Stomach (tissue), 19 donors: ENCODE measurements at places on chromosomes 7 and 10. TPM values are rescaled to one million over a fixed set of nuclear protein-coding genes. Genes with fewer than 3 reads are reported as not detected.

DNA sequence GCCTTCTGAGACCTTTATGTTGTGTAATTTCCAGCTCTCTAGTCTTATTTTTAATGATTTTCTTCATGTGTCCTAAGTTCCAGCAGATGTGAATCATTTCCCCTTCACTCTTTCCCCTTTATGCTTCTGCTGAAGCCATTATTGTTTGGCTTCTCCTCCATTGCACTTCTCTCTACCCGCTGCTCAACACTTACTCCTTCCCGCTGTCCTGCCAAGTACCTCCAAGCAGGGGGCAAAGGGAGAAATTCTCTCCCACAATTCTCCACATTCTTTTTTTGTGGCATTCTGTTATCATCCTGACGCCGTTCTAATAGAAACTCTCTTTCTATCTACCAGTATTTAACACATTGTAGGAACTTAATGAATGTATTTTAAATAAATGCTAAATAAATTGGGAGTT is 388.9 kb upstream of the TPK1 start:
- no peak overlapping the region for H3K4me3 ChIP-seq
- no peak for DNase-seq
- H3K27ac ChIP-seq, result no peak overlapping the region
- H3K27me3 ChIP-seq, result no peaks in the 10 kb centered on the region
- no peaks in the 10 kb centered on the region for H3K4me1 ChIP-seq

DNA sequence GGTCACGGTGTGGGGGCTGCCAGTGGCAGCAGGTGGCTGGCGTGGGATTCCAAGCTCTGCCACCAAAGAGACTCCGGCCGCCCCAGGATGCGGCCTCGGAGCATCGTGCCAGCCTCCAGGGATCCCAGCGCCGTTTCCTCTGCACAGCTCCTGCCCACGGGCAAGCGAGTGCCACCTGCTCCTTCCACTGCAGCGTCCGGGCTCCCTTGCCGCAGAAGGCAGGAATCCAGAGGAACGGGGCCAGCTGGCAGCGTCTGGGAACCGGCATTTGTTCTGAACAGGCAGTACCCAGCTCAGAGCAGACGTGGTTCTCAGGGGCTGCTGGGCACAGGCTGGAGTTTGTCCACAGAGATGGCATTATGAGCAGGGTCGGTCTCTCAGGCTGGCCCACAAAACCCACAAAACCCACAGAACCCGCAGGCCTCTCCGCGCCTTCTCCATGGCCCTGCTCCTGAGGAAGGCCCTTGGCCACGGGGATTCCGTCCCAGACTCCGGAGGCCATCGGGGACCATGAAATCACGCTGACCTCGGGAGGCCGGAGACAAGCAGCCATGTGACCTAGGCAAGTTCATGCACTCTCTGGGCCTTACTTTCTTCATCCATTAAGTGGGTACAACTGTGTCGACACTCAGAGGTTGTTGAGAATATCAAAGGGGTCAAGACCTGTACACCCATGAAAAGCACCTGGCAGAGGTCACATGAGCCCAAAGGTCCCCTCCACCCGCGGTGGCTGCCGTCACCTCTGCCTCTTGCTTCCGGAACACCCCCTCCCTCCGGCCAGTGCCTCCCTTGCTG is 72.1 kb upstream of the TNRC18 start:
- peak overlapping the region; percentile 16 for H3K4me3 ChIP-seq
- peak; percentile 53 for DNase-seq
- H3K27ac ChIP-seq, result peak overlapping the region; percentile 49
- no peaks in the 10 kb centered on the region for H3K27me3 ChIP-seq
- H3K36me3 ChIP-seq, result peaks cover 29% of the 10 kb centered on the region
- peaks cover 29% of the 10 kb centered on the region for H3K4me1 ChIP-seq

Gene NAT16
- total RNA-seq, result not detected

GRCh38 chr7:34135924-34136323 is 230.6 kb downstream of the BMPER start:
- no peaks in the 10 kb centered on the region for H3K27me3 ChIP-seq
- no peak overlapping the region for H3K27ac ChIP-seq
- no peak overlapping the region for H3K4me3 ChIP-seq
- no peaks in the 10 kb centered on the region for H3K36me3 ChIP-seq
- DNase-seq, result no peak
- no peaks in the 10 kb centered on the region for H3K4me1 ChIP-seq

DNA sequence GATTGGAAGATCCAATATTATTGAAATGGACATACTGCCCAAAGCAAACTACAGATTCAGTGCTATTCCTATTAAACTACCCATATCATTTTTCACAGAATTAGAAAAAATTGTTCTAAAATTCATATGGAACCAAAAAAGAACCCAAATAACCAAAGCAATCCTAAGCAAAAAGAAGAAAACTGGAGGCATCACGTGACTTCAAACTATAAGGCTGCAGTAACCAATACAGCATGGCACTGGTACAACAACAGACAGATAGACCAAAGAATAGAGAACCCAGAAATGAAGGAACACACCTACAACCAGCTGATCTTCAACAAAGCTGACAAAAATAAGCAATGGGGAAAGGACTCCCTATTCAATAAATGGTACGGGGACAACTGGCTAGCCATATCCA is 765.4 kb downstream of the SORCS3 start:
- no peaks in the 10 kb centered on the region for H3K27me3 ChIP-seq
- H3K4me3 ChIP-seq, result no peak overlapping the region
- H3K27ac ChIP-seq, result no peak overlapping the region

- H3K4me1 ChIP-seq, result no peaks in the 10 kb centered on the region
- peak; percentile 68 for DNase-seq
- no peaks in the 10 kb centered on the region for H3K27me3 ChIP-seq
- no peak overlapping the region for H3K4me3 ChIP-seq
- H3K27ac ChIP-seq, result no peak overlapping the region
These were observed 193.1 kb upstream of the SEMA3C start for GRCh38 chr7:81111781-81112540.

- H3K4me1 ChIP-seq, result no peaks in the 10 kb centered on the region
- H3K27ac ChIP-seq, result no peak overlapping the region
- no peaks in the 10 kb centered on the region for H3K36me3 ChIP-seq
These were observed 139.0 kb downstream of the LRRN3 start for GRCh38 chr7:111229916-111230315.

Gene OR6B1
- not detected for total RNA-seq

- no peaks in the 10 kb centered on the region for H3K27me3 ChIP-seq
- no peak overlapping the region for H3K4me3 ChIP-seq
- H3K4me1 ChIP-seq, result no peaks in the 10 kb centered on the region
- H3K27ac ChIP-seq, result no peak overlapping the region
- DNase-seq, result no peak
- H3K36me3 ChIP-seq, result no peaks in the 10 kb centered on the region
These were observed 542.0 kb downstream of the TNS3 start for GRCh38 chr7:47039904-47040303.

DNA sequence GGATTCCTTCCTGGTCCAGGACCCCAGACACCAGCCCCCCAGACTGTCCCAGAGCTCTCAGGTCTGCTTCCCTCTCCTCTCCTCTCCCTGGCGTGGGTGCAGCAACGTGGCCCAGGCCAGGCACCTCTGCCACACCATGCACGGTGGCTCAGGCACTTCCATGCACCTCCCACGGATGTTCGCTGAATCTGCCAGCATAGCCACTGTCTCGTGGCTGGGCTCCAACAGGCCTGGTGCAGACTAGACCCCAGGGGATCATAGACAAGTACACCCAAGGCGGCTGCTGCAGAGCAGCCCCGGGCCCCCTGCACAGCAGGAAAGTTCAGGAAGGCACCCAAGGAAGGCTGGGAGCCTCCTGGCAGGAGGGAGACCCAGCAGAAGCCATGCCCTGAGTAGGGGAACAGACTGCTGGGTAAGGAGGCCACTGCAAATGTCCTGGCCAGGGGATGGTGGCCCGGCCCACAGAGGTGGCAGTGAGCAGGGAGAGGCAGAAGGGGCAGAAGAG is 4.4 kb downstream of the RASGEF1A start:
- no peak overlapping the region for H3K27ac ChIP-seq
- peaks cover 7% of the 10 kb centered on the region for H3K4me1 ChIP-seq
- no peaks in the 10 kb centered on the region for H3K36me3 ChIP-seq
- DNase-seq, result no peak
